ENCODE measurements at places on chromosomes 16 and 17. TPM values are rescaled to one million over a fixed set of nuclear protein-coding genes. Genes with fewer than 3 reads are reported as not detected.

DNA sequence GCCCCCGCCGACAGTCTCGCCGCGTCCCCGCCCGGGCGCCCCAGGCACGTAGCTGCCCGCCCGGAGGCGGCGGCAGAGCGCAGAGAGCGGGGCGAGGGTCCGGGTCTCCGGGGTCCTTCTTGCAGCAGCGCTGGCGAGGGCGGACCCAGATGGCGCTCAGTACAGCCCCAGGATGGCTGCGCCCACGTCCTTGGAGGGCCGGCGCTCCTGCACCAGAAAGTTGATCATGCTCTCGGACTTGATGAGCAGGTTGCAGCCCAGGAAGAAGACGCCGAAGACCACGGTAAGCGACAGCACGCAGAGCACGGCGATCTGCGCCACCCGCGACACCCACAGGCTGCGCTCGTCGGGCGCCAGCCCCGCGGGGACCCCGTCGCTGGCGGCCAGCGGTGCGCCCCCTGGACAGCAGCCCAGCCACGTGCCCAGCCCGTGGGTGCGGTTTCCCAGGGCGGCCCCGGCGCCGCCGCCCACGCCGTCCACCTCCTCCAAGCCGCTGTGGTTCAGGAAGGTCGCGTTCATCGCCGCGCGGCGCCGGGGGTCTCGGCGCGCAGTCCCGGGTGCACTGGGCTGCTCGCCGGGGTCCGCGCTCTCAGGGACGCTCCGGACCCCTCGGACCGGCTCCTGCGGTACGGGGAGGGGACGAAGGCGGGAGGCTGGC is 435 bp downstream of the RPRML start:
- H3K4me3 ChIP-seq, result peak overlapping the region; percentile 93
- peaks cover 76% of the 10 kb centered on the region for H3K27me3 ChIP-seq
- H3K4me1 ChIP-seq, result peaks cover 17% of the 10 kb centered on the region
- no peaks in the 10 kb centered on the region for H3K36me3 ChIP-seq
- H3K27ac ChIP-seq, result no peak overlapping the region

DNA sequence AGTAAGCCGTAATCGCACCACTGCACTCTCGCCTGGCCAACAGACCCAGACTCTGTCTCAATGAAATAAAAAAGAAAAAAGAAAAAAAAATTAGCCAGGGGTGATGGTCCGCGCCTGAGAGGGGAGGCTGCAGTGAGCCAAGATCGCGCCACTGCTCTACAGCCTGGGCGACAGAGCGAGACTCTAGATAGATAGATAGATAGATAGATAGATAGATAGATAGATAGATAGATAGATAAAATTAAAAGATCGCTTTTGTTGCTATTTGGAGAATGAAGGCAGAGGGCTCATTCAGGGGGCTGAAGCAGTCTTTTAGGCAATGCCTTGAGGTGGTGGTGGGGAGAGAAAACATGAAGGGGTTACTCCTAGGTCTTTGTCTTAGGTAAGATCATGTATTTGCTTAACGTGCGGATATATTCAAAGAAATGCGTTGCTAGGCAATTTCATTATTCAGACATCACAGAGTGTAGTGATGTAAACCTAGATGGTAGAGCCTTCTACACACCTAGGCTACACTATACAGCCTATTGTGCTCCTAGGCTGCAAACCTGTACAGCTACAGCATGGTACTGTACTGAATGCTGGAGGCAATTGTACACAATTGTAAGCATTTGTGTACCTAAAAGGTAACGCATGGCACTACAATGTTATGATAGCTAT is 4.3 kb upstream of the HES7 start:
- H3K4me1 ChIP-seq, result peaks cover 28% of the 10 kb centered on the region
- H3K4me3 ChIP-seq, result peak overlapping the region; percentile 39
- H3K27me3 ChIP-seq, result peaks cover 63% of the 10 kb centered on the region
- no peak for DNase-seq

DNA sequence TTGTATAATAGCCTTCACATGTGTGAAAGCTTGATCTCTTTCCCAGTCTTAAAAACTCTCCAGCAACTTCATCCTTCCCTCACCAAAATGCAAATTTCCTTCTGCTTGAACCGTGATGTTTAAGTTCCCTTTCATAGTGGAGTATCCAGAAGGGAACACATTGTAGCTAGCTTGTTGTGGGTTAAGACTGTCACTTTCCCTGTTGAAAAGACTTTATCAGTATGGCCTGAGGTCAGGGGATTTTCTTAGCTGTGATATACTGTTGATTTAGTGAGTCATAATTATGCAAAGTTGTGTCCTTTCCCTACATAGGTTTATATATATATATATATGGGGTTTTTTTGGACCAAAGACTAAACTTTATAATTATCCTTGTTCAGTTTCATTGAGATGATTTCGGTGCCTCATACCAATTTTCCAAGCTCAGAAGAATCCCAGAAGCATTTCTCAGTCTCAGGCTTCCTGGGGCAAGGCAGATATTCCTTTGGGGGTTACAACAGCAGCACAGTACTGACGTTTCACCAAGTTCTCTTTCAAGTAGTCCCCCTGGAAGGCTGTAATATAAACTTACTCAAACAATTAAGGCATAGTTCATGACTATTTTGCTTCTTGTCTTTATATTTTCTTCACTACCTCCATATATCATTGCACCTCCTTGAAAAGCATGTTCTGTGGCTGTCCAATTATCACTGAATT is 35.7 kb downstream of the ESRP2 start:
- H3K4me1 ChIP-seq, result peaks cover 6% of the 10 kb centered on the region
- H3K27me3 ChIP-seq, result no peaks in the 10 kb centered on the region
- DNase-seq, result no peak
- H3K36me3 ChIP-seq, result peaks cover 9% of the 10 kb centered on the region
- peak overlapping the region; percentile 17 for H3K27ac ChIP-seq
- H3K4me3 ChIP-seq, result no peak overlapping the region

DNA sequence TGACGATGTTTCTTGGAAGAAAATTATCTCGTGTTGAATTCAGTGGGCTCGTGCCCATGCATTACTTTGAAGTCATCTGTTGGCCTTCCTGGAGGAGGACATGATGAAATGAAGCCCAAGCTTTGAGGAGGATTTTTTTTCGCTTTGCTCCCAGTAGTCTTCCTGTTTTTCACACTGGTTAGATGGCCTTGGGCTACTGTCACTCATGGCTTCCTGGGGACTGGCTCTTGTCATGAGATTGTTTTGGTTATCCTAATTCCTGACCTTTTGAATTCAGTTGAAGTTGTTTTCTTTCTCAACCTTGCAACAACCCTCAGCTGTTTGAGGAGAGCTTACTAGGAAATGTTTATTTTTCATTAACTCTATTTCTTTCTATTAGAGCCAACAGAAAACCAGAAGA is 430.7 kb downstream of the HS3ST3B1 start:
- H3K4me3 ChIP-seq, result no peak overlapping the region
- peaks cover 8% of the 10 kb centered on the region for H3K4me1 ChIP-seq
- no peaks in the 10 kb centered on the region for H3K27me3 ChIP-seq
- no peak for DNase-seq
- no peak overlapping the region for H3K27ac ChIP-seq
- H3K36me3 ChIP-seq, result no peaks in the 10 kb centered on the region

GRCh38 chr16:74304164-74304834 is 7.7 kb downstream of the PSMD7 start:
- no peak overlapping the region for H3K4me3 ChIP-seq
- DNase-seq, result no peak
- no peak overlapping the region for H3K27ac ChIP-seq
- H3K27me3 ChIP-seq, result no peaks in the 10 kb centered on the region

DNA sequence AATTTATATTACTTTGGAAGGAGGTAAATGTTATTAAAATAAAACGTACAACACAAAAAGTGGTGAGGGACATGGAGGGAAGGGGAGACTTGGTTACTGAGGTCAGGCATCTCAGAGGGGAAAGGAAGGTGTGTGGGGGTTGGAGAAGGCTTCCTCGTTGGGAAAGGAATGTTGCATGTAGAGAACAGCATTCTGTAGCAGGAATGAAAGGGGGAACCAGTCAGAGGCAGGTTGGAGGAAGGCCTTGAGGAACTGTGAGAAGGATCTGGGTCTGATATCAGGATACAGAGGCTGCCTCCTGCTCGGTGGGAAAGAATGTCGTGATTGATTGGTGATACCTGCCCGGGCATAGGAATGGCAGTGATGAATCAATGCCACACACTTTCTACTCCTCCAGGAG is 103.3 kb upstream of the ZFHX3 start:
- no peak for DNase-seq
- H3K4me3 ChIP-seq, result no peak overlapping the region
- H3K27me3 ChIP-seq, result no peaks in the 10 kb centered on the region
- peaks cover 30% of the 10 kb centered on the region for H3K4me1 ChIP-seq
- no peak overlapping the region for H3K27ac ChIP-seq
- no peaks in the 10 kb centered on the region for H3K36me3 ChIP-seq

- no peak overlapping the region for H3K27ac ChIP-seq
- no peak overlapping the region for H3K4me3 ChIP-seq
- peaks cover 5% of the 10 kb centered on the region for H3K27me3 ChIP-seq
- no peak for DNase-seq
- H3K4me1 ChIP-seq, result no peaks in the 10 kb centered on the region
These were observed 4.7 kb downstream of the PLEKHG4 start for GRCh38 chr16:67283826-67284555.

The CNGB1 gene
- 2.3 TPM for total RNA-seq

The PIPOX gene
- total RNA-seq, result 3.1 TPM

The ARHGDIG gene
- 2.5 TPM for total RNA-seq
